ENCODE measurements at places on chromosomes 5 and 9. TPM values are rescaled to one million over a fixed set of nuclear protein-coding genes. Genes with fewer than 3 reads are reported as not detected.

DNA sequence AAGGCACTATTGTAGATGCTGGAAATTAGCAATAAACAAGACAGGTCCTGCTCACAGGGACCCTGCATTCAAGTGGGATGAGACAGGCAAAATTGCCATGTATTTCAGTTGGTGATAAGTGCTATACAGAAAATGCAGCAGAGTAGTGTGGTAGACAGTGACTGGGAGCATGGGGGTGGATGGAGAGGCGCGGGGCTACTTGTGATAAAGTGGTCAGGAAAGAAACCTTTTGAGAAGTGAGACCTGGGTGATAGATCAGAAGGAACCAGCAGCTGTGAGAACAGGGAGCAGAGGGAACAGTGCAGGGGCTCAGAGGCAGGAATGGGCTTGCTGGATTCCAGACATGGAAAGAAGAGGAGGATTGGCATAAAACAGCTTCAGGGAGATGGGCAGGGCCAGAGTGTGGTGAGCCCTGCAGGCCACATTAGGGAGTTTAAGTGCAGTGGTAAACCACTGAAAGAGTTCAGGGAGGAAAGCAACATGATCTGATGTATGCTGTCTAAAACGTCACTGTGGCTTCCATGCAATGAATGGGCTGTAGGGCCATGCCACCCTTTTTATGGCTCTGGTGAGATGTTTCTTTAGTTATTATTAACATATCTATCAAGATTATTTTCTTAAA lies 7.3 kb downstream of the CRHBP start:
- DNase-seq, result no peak

DNA sequence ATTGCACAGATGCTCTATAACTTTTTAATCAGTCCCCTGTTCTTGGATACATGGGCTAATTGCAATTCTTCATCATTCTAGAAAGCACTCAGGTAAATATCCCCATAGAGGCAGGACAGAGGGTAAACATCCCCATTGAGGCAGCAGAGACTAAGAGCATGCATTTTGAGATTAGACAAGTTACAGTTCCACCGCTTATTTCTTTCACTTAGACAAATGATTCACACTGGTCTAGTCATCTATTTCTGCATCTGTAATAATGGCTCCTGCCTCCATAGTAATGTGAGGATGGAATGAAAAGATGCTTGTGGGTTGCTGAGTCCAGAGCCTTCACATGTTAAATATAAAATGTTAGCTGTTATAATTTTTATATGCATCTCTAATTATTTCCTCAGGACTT lies 276.9 kb downstream of the ARHGAP26 start:
- DNase-seq, result no peak

GRCh38 chr5:8827696-8828095 lies 718.2 kb downstream of the SEMA5A start:
- DNase-seq, result no peak

DNA sequence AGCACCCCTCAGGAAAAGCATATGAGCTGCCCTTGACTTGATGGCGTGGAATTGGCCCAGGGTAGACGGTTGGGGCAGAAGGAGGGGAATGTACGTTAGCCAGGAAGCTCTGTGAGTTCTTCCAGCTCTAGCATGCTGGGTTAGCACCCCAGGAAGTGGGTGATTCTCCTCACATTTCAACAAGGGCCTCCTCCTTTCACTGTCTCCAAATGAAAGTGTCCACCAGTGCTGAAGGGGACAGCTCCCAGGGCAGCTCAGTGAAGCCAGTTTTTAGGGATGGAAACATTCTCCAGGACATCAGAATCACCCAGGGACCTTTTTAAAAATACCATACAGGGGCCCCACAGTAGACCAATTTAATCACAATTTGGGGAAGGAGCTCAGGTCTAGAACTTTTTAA lies 17.2 kb upstream of the AFAP1L1 start:
- no peak for DNase-seq

DNA sequence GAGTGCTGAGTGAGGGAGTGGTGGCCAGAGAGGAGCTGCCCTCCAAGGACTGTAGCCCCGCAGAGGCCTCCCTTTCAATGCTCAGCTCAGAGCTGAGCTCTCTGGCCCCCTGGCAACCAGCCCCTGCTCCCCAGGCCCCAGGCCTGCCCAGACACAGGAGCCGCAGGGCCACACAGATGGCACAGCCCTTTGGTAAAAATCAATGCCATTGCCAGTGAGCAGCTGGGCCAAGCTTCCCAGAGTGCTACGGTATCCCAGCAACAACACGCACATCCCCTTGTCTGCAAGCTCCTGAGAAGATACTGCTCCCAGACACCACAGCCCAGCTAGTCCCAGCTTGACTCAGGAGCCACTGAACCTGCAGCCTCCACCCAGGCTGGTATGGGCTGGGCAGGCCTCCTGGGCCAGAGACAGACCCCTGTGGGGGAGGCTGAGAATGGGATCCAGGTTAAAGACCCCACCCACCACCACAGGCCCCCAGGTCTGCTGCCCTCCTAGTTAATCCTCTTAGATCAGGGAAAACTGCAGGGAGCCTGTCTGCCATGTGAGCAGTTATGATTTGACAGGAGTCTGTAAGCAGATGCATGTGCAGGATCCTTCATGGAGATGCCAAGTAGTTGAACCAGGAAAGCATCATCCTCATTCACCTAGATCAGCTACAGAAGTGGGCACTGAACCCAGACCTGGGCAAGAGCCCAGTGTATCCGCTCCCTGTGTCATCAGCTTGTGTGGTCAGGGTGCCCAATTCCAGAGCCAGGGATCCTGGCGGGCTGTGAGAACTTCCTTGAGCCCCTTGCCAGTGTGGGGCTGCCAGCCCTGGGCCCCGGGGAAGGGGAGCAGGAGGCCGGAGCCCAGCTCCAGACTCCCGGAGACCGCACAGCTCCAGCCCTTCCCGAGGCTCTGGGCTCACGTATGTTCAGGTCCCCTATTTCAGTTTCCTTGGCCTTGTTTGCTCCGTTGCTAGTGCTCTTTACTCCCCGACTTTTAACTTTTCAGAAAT lies 26.7 kb upstream of the ADAMTS2 start:
- DNase-seq, result no peak

GRCh38 chr5:65474130-65474711 lies 7.5 kb downstream of the ADAMTS6 start:
- DNase-seq, result no peak

DNA sequence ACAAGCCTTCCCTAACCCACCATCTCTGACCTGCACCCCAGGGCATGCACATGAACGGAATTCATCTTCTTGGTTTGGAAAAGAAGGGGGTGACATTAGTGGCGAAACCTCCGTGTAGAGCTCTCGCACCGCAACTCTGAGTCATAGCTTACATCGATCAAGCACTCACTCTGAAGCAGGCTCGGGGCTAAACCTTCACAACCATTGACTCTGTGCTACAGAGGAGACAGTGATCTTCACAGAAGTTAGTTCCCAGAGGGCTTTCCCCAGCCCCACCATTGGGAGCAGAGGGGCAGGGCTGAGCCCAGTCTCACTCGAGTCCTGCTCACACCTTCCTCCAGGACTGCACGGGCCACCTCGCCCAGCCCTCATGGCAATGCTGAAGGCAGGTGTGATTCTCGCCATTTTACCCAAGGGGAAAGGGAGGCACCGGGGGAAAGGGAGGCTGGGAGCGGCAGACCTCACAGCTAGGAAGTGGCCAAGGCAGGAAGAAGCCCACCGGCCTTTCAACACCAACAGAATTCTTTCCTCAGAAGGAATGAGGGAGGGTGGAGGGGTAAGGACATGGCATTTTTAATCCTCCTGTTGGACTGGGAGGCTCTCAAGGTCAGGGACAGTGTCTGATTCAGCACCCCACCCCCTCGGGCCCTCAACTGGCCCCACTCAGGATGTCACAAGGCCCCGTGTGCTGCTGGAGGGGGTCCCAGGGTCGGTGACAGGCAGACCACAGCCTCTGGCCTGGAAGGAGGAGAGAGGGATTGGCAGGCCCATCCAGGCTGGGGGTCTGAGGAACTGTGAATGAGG lies 25.9 kb upstream of the IL17B start:
- no peak for DNase-seq

DNA sequence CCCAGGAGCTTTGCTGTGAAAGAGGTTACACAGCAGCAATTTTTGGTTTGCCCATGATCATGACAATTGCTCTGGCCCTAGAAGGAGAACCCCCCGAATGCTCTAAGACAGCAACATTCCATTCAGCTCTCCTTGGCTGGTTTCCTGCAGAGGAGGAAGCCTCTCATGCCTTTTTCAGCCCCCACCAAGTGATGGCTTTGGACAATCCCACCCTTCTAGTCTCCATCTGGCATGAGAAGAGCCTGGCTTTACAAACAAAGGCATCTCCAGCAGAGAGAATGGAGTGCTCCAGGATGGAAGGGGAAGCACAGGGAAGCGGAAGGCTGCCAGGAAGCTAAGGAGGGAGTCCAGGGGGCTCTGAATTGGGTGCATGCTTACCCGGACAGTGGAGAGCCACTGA lies 98.4 kb downstream of the CRB2 start:
- DNase-seq, result no peak

GRCh38 chr9:93965830-93966577 lies 10.8 kb upstream of the BARX1 start:
- no peak for DNase-seq

GRCh38 chr9:81814794-81815464 lies 113.3 kb upstream of the SPATA31D4 start:
- DNase-seq, result no peak

DNA sequence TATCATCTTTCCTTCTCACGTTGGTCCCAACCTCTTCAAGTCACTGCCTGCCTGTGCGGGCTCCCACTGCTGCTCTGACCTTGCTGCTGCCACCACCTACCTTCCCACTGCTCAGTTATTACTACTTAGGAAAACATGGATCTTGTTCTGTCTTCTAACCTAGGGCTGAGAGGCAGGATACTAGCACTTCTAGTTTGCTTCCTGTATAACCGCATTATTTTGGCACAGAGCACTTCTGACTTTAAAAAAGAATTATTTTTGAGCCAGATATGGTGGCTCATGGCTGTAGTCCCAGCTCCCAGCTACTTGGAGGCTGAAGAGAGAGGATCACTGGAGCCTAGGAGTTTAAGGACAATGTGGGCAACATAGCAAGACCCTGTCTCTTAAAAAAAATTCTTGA lies 135.4 kb upstream of the GNA14 start:
- DNase-seq, result no peak

GRCh38 chr5:639253-639530 lies 27.1 kb downstream of the CEP72 start:
- no peak for DNase-seq

- DNase-seq, result no peak
These were observed 120.5 kb downstream of the C5orf15 start for GRCh38 chr5:133847886-133848285.

DNA sequence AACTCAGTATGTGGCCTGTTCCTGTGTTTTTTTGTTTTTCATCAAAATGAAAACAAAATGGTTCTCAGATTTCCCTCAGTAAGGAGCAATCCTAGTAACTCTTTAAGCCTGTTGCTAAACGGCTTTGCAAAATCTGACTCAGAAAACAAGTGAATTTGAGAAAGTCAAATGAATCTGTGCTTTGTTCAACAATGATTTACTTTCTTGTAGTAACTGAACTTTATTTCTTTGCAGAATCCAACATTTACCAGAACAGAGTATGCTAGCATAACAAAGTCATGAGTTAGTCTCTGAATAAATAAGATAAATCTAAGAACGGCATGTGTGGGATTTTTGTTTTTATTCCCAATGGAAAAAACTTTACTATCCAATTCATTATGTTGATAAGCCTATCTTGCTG lies 93.8 kb downstream of the OXCT1 start:
- DNase-seq, result no peak

The MSANTD3 gene
- total RNA-seq, result 15.9 TPM

The SCGB3A1 gene
- total RNA-seq, result not detected

The CA9 gene
- total RNA-seq, result 10.7 TPM

Data from thoracic aorta (tissue), 2 donors.